ENCODE measurements at places on chromosomes 16 and 17.

- no peak for DNase-seq
- no peak overlapping the region for H3K4me3 ChIP-seq
- H3K27me3 ChIP-seq: no peaks in the 10 kb centered on the region
- H3K27ac ChIP-seq: no peak overlapping the region
- H3K4me1 ChIP-seq: no peaks in the 10 kb centered on the region
- H3K36me3 ChIP-seq: no peaks in the 10 kb centered on the region
Observed at GRCh38 chr17:77269696-77270681, 129.2 kb downstream of the SEC14L1 start.

GRCh38 chr17:64063766-64064224 is 43.4 kb upstream of the ICAM2 start:
- peaks cover 16% of the 10 kb centered on the region for H3K36me3 ChIP-seq
- DNase-seq: peak; percentile 37
- H3K4me1 ChIP-seq: no peaks in the 10 kb centered on the region
- H3K27ac ChIP-seq: no peak overlapping the region
- H3K4me3 ChIP-seq: no peak overlapping the region

- H3K27me3 ChIP-seq: no peaks in the 10 kb centered on the region
- H3K4me1 ChIP-seq: peaks cover 6% of the 10 kb centered on the region
- no peak for DNase-seq
- no peak overlapping the region for H3K27ac ChIP-seq
Observed at GRCh38 chr17:75540923-75541503, 15.5 kb downstream of the LLGL2 start.

- no peak overlapping the region for H3K4me3 ChIP-seq
- no peak for DNase-seq
- no peaks in the 10 kb centered on the region for H3K4me1 ChIP-seq
Observed at GRCh38 chr17:48368352-48368908, 61.6 kb downstream of the SKAP1 start.
